ENCODE measurements at places on chromosomes 2 and 18.

DNA sequence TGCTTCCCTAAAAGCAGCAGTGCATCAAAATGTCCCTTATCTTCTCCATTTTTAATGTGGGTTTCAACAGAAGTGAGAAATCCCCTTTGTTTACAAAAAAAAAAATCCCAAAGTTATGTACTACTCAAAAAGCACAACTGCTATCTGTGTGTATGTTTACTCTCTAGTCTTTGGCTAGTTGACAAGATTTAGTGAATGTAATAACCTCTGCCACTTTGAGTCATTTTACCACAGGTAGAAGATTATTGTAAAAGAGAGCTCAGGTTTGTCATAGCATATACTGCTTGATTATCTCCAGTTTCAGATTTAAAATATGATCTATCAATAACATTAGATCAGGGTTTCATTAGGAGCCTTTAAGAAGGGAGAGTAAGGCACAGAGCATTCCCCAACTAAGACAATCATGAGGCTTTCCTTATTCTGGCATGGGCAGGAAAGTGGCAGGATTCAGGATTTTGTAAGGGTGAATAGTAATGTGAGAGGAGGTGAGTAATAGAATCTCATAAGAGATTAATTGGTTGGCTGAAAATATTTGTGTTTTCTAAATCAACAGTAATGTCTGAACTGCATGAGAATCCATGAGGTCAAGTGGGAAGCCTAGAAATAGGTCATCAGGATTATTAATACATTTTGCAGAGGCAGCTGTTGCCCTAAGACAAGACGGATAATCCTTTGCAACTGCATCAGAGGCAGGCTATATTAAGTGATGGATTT is 1780.3 kb upstream of the LRRTM1 start:
- DNase-seq: no peak

DNA sequence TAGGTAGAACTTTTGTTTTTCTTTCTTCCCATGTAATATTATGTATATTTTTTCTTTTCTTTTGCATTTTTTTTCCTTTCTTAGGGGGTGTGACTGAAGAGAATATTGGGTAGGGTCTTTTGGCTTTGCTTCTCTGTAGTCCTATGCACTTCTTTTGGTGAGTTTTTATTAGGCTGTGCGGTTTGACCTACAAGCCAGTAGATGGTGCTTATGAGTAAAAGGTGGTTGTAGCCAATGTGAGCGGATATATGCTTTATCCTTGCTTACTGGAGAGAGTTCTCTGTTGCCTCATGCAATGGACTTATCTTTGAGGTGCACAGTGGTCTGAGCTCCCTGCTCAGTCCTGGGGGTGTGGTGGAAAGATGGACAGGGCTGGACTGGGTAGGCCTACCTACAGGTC is 52.7 kb downstream of the DSEL start:
- DNase-seq: no peak

DNA sequence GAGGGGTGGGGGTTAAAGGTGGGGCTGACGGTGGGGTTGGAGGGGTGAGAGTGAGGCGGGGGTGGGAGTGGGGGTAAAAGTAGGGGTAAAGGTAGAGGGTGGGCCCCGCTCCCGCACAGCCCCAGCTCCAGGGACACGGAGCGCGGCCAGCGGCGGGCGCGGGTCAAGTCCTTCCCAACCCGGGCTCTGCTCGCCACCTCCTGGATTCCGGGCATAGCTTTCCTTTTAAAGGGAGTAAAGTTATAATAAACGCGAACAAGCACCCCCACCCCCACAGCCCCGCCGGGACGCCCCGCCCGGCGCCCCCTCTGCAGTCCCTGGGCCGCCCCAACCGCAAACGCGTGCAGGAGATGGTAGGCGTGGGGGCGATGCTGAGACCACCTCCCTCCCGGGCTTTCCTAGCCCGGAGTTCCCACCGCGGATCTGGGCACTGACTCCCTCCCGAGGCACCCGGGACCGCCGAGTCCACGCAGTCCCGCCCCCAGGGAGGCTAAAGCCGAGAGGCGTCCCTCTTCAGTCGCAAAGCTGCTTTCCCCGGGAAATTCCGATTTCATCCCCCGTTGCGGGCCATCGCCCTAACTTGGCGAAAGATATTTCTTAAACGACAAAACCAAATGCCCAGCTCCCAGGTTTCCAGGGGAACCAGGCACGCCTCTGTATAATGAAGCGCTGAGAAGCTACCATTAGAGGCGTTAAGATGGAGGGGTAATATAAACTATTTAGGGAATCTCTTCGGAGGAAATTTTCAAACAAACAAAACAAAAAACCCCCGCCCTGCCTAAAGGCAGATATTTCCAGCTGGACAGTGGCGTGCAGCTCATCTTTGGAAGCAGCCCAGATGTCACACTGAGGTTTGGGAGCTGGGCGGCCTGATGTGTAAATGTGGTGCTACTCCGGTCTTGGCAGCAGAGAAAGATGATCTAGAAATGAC is at the start of gene LIMS2:
Gene LIMS2, minus strand, starts transcription at position 200 of the 931 bp plus-strand sequence. CDS start 506 bp downstream, outside the sequence.
- DNase-seq: no peak

DNA sequence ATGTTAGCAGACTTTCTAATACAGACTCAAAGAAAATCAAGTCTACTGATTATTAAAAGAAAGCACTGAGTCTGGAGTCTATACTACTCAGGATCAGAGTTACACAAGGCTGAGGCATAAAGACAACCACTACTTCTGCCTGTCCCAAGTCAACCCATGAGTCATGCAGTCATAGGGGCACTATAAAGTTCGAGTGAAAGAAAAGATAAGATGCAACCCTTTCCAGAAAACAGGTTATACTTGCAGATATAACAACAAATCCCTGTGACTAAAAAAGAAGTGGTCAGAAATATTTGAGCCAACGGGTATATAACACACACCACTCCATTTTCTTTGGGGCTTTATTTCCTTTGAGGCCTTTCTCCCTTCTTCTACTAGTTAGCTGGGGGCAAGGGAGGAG is 18.6 kb upstream of the SCRN3 start:
- DNase-seq: no peak

- DNase-seq: no peak
These were observed 15.9 kb downstream of the KIDINS220 start for GRCh38 chr2:8821276-8822217.

GRCh38 chr2:9201185-9201891 is 5.3 kb upstream of the ASAP2 start:
- no peak for DNase-seq

DNA sequence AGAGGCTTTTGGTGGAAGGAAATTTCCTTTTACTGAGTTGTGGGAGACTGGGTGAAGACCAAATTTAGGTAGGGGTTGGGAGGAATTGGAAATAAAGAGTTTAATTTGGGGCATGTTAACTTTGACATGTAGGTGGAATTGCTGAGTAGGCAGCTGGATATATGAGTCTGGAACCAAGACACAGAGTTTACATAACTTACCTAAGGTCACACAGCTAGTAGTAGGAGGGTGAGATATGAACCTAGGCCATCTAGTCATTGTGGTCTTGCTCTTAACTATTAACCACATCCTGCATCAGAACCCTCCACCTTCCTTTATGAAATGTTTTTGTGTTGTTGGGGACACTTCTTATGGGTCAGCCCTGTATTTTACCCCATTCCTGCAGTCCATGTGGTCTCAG is 113.1 kb downstream of the ICOS start:
- DNase-seq: no peak

DNA sequence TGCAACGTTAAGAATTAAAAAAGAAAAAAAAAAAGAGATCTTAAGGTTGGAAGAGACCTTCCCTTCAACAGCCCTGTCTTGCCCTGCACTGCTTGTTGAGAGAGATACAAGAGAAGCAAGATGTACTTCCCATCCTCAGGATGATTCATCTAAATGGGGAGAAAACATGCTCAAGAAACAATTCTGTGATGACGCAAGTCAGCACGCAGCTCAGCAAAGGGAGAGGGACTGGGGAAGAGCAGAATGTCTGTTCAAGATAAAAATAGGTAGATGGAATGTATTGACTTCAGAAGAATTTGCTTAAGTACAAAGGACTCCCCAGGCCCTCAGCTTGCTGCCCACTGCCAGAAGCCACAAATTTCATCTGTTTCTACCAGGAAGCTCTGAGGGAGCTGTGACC is 198.2 kb upstream of the SPRED2 start:
- DNase-seq: no peak

GRCh38 chr2:30778611-30779010 is 28.6 kb downstream of the CAPN13 start:
- DNase-seq: no peak

- DNase-seq: no peak
These were observed 9.9 kb downstream of the BMP10 start for GRCh38 chr2:68861330-68861729.

DNA sequence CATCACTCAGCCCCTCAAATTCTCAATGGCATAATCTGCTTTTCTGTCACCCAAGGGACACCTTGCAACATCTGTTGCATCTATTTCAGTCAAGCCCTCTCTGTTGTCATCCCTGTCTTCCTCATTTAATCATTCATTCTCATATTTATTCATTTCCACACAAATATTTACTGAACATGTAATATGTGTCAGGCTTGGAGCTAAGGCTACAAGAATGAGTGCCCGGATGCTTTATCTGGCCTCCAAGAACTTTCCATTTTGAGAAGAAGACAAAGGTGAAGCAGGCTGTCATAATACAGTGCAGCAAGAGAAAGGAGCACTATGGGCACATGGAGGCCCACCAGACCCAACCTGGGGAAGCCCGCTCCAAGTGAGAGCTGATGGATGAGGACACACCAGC is 15.6 kb downstream of the IL18RAP start:
- DNase-seq: no peak

GRCh38 chr2:160266037-160266551 is 66.0 kb upstream of the ITGB6 start:
- no peak for DNase-seq

DNA sequence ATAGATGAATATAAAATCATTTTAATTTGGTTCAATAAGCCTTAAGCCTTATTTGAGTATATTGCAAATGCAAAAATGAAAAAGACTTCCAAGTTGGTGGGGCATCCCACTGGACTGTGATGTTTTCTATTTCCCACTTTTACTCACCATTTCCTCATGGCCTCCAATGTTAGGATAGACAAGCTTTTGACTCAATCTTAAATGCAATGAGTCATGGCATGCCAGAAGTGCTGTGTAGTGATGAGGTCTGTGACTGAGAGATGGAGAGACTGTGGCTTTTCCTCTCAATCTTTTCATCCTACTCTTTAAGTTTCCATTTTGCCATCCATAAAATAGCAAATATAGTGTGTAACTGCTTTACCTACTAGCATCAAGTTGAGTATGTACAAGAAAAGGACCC is 1401.2 kb upstream of the CELF4 start:
- no peak for DNase-seq

DNA sequence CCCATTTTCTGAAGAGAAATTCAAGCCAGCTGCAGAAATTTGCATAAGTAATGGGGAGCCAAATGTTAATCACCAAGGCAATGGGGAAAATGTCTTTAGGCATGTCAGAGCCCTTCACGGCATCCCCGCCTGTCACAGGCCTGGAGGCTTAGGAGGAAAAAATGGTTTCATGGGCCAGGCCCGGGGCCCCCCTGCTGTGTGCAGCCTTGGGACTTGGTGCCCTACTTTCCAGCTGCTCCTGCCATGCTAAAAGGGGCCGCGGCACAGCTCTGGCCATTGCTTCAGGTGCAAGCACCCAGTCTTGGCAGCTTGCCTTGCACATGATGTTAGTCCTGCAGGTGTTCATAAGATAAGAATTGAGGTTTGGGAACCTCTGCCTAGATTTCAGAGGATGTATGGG is 1235.7 kb downstream of the DPP10 start:
- no peak for DNase-seq
